ENCODE measurements at places on chromosomes 2 and 18.

DNA sequence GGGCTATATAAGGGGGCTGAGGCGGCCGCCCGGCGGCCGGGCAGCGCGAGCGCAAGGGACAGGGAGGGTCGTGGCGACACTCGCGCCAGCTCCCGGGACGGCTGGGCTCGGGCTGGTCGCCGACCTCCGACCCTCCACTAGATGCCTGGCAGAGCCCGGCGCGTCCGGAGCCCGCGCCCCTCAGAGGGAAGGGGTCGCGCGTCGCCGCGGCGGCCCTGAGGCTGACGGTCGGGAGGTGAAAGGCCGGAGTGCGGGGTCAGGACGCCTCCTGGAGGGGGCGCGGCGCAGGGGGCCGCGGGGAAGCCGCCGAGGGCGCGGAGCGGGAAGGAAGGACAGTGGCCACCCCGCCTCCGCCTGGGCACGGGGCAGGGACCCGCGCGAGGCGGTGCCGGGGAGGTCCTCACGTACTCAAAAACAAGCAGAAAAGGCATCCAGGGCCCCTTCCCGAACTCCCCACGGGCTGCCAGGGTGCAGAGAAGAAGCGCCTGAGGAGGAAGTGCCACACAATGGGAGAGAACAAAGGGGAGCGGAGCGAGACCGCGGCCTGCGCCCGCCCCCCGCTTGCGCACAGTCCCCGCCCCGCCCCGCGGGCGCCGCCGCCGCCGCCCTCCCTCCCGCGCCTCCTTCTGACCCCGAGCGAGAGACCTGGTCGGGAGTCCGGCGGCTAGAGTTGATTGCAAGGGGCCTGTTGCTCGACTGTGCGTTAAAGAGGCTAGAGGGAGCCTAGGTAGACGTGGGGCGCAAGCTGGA, 776 bp upstream of the KLF7 start:
- DNase-seq: peak; percentile 62

DNA sequence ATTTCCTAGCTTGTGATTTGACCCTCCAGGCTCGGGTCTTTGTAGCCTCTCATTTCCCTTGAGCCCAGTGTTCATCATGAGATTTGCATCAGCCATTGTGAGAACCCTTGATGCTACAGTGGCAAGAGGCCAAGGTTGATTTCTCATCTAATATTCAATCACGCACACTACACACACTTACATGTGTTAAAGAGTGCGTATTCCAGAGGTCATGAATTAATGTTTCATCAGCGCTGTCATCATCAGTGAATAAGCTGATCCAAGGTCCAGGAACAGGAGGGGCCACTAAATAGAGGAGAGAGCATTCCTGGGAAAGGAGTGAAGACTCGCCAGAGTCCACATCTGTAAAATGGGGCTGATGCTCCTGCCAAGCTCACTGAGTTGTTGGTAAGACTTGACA, 276.1 kb upstream of the SIX2 start:
- no peak for DNase-seq

DNA sequence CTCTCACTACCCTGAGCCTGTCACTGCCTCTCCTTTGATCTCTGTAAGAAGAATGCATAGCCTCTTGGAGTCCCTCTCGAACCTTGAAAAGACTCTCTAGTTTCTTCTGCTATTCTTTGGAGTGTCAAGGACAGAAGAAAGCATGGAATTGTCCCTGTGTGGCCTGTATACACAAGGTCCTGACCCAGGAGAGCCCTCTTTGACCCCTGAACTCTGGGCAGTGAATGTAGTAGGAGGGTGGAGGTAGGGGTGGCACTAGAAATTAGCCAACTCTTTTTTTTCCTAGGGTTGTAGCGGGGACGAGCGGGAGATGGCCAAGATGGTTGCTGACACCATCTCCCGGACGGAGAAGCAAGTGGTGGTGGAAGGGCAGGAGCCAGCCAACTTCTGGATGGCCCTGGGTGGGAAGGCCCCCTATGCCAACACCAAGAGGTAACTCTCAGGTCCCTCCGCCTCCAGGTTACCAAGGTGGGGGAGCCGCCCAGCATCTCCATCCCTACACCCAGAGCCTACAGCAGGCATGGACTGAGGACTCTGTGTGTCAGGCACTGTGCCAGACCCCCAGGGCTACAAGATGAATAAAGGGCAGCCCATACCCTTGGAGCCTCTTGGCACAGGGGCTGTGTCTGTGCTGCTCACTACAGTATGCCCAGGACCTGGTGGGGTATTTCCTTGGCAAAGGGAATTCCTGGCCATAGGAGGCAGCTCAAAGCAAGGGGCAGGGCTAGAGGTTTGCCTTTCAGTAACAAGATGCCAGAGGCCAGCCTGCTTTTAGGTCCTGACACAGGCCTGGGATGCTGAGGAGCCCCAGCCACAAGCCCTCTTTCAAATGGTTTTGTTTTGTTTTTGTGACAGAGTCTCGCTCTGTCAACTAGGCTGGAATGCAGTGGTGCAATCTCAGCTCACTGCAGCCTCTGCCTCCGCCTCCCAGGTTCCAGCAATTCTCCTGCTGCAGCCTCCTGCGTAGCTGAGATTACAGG, 16.4 kb downstream of the VIL1 start:
- no peak for DNase-seq

- DNase-seq: no peak
These were observed 132.2 kb downstream of the TDRD15 start for GRCh38 chr2:21256006-21256405.

- no peak for DNase-seq
These were observed 118.0 kb upstream of the TMEM200C start for GRCh38 chr18:6013171-6013810.

DNA sequence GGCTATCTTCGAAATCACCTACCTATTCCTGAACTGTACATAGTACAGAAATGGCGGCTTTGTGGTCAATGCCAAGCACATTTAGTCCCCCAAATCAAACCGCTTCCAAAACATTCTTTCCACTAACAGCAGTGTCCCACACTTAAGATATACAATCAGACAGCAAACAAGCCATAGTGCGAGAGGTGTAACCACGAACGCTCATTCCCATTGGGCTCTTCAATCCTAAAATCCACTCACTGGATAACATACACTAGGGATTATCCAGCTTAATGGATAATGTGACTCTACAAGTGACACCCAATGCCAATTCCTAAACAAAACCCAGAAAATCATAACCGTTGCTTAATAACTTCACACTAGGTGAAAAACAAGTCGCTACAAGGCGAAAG, 2.0 kb downstream of the XPO1 start:
- DNase-seq: peak; percentile 18
